ENCODE measurements at places on chromosomes 5 and 9.
A peak's percentile ranks its signal among the peaks of the same experiment; 100 is the strongest.

- no peak for DNase-seq
Measured at GRCh38 chr5:32628049-32628844, 42.9 kb downstream of the SUB1 start.

DNA sequence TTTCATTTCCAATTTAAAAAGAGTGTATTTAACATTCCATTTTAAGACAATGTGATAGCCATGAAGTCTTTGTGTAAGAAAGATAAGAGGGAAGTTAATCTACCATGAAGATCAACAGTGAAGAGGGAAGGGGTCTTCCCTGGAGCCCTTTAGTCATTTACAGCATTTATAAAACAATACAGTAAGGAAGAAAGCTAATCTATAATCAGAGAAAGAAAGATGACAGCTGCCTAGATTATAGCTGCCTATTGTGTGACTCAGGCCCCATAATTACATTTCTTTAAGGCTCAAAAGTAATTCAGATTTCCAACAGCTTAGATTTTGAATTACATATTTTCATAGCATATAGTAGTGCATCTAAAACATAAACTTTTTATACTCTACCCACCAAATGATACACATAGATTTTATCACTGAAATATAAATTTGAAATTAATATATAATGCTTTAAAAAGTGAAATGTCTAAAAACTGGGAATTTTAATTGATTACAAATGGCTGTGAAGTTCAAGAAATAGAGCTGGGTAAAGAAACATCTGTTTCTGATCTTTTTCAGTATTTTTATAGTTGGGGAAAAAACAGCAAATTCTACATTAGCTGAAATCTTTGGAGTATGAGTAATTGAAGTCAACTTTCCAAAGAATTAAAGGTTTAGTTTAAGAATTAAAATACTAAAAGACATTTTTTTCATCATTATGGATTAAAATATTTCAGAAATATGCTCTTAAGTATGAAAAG is 89.6 kb downstream of the RIC1 start:
- DNase-seq = no peak

DNA sequence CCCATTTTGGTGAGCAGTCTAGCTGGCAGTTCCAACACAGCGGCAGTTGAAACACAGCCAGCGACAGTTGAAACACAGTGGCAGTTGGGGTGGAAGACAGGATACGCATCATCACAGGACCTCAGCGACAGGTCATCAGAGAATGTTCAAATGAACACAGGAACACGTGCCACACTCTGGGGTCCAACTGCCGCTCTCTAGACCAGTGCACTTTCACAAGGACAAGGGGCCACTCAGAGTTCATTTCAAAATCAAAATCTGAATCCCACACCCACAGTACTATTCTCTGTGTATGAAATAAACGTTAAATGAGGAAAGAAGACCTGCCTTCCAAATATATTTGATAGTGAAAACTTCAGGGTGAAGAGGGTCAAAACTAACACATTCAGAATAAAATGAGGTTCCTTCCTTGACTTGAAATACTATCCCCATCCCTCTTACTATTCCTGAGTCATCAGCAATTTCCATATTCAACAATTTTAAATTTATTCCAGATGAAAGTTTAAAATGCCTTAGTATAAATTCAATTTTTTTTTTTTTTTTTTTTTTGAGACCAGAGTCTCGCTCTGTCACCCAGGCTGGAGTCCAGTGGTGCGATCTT is 53.0 kb upstream of the SIMC1 start:
- peak; percentile 25 for DNase-seq

DNA sequence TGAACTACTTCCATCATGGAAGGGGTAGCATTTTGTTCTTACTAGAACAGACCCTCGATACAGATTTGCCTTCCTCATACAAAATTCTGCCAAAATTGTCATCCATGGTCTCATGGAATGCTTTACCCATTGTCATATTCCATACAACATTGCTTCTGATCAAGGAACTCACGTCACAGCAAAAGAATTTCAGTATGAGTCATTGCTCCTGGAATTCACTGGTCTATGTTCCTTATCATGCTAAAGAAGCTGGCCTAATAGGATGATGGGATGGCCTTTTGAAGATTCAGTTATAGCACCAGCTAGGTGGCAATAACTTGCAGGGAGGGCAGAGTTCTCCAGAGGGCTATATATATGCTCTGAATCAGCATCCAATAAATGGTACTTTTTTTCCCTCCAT is 18.2 kb upstream of the FNIP1 start:
- no peak for DNase-seq

DNA sequence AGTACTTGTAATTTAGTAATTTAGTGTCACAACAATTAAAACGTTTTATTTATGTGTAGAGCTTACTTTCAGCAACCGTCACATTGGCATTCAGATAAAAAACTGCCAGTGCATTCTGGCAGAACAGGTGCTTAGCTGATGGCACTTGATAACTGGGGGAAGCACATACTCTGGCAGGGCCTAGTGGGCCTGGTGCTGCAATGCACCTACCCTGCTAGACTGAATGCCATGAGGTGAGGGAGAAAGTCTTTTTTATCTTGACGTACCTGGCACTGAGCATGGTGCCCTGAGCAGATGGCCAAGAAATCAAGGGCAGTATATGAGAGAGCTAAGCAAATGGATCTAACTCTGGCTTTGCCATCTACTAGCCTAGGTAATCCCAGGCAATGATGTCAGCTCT is 280.6 kb upstream of the EFNA5 start:
- no peak for DNase-seq

DNA sequence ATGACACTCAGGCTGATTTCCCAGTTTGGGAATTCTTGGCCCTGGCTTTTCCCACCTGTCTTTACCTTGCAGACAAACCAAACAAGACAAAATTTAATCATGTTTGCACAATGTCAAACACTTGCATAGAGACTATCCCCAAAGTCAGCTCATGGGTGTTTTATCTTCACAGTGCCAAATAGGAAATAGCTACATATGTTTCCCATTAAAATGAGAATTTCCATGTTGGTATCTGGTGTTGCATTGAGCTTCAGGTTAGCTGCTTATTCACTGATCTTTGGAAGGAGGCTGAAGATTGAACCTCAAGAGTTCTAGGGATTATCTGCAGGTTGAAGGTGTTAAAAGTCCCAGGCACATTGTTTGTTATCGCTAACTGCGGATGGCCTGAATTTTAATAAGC is 19.5 kb downstream of the MAP1B start:
- no peak for DNase-seq

GRCh38 chr5:98736753-98737152 is 36.7 kb upstream of the RGMB start:
- no peak for DNase-seq

- DNase-seq = no peak
Measured at GRCh38 chr5:176405656-176406435, 10.5 kb downstream of the CLTB start.

DNA sequence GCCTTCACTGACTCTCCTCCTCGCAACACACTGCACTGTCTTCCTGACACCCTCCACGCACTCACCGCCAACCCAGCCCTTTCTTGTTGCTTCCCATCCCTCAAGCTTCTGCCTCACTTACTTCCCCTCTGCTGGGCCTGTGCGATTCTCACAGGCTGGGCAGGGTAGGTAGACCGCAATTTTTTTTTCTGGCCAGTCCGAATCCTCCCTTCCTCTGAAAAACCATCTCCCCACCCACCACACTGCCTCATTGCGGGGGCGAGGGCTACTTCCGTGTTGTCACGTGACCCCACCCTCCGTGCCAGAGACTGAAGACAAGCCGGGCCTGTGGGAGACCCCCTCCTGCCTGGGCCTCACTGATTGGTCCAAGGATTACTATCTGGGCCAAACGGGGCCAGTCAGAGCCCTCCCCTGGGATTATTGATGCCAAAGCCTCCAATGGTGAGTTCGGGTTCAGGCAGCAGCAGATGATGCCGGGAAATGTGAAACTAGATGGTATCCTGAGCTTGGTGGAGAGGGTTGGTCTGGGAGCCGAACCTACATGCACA is 73.1 kb downstream of the STK10 start:
- DNase-seq = peak; percentile 97

All from activated naive CD4-positive, alpha-beta T cell treated with anti-CD3 and anti-CD28 coated beads, Interleukin-2, amount 50 U/mL, for 72 hours (primary cell).